ENCODE measurements at places on chromosomes 1 and 21.

DNA sequence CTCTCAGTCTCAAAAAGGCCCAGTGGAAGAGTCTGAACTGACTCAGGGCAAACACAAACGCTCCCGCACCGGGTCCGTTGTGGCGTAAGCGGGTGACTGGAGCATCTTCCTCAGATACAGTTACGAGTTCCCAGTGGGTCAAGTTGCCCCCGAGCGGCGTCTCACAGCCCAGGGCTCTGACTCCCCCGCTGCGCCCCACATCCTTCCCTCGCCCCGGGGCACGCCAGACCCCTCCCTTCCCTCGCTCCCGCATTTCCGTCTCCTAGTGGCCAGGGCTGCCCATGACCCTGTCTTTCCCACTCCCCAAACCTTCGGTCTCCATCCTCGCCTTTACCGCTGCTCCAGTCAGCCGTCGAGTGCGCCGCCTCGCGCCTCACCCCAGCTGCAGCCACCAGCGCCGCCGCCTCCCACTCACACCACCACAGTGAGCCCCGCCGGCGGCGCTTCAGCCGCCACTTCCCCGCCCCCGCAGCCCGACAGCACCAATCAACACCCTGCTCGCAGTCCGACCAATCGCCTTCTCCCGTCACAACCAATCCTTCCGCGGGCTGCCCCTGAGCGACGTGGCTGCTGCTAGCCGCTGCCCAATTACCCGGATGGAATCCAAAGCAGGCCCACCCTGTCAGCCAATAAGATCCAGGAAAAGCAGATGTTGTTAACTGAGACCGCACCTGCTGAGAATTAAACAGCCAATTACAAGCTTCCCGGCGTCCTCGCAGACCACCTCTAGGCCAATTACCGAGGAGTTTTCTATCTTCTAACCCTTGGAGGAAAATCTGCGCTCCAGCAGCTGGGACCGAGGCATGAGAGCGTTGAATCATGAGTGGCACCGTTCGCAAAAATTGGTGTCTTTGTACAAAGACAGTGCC, at the start of gene TDRKH:
TSS of gene TDRKH (minus strand) at position 430 of the 869 bp plus-strand sequence. CDS start 7,478 bp downstream, outside the sequence.
- peak; percentile 98 for DNase-seq

DNA sequence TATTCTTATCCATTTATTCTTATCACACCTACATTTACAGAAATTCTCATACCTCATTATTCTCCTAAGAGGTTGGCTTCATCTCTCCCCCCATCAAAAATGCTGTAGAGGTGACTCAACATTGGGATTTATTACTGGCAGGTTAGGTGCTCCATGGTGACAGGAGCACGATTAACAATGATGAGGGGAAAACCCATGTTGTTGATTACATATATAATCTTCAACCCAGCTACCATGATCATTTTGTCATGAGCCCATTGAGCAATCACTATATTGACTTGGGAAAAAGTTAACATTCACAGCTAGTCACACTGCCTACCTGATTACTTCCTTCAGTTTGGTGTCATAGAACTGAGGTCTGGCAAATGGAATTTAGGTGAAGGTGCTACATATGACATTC, 712.1 kb upstream of the CHRM3 start:
- no peak for DNase-seq

GRCh38 chr21:38875694-38876492, 70.2 kb downstream of the ETS2 start:
- DNase-seq, result peak; percentile 83

- DNase-seq, result no peak
Measured at GRCh38 chr21:28410256-28410655, 582.4 kb downstream of the LTN1 start.

DNA sequence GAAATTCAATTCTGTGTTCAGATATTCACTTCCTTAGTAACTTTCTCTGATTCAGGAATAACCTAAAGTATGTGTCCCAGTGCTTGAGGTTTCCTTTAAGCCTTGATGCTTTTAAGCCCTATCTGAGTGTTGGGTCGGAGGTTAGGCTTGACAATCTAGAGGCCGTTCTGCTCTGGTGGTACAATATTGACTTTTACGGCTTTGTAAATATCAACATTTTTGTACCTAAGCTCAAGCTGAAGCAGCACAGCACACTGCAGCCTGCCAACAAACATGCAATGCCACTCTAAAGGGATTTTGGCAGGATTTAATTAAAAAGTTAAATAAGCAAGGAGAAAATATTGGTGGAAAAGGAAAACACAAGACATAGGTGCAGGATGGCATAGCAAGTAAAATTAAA, 279.2 kb downstream of the NEGR1 start:
- no peak for DNase-seq

- no peak for DNase-seq
Measured at GRCh38 chr21:25885405-25885804, 150.6 kb downstream of the GABPA start.

DNA sequence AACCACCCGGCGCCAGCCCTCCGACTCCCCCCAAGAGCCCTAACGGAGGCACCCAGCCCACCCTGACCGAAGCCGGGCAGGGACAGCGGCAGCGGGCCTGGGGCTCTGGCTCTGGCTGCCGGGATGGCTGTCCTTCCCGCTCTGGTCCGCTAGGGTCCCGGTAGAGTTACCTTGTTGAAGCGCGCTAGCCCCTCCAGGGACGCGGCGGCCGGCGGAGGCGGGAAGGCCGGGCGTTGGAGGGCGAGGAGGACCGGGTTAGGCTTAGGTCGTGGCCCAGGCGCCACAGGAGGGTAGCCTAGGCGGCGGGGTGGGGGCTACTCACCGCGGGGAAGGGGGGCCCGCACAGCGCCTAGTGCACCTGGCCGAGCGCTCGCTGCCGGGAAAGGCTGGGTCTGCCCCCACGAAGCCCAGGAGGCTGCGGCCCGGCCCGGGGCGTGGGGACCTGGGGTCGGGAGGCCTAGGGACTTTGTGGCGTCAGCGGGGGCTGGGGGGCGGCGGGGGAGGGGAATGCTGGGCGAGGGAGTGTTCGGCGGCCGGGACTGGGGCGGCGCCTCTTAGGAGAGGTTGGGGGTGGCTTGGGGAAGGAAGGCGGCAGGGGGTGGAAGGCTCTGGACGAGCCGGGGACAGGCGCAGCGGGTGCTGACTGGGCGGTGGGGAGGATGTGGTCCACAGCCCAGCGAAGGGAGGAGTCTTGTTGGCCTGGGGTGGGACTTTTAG, at the start of gene TRIM17:
TSS of gene TRIM17 (minus strand) at position 645 of the 717 bp plus-strand sequence. CDS start 1,789 bp downstream, outside the sequence.
- peak; percentile 25 for DNase-seq

GRCh38 chr1:100747771-100748170, 28.2 kb downstream of the VCAM1 start:
- DNase-seq, result no peak

GRCh38 chr1:92804721-92805201, 19.9 kb upstream of the EVI5 start:
- DNase-seq, result no peak

GRCh38 chr1:108745980-108746381, 493 bp upstream of the STXBP3 start:
- no peak for DNase-seq

DNA sequence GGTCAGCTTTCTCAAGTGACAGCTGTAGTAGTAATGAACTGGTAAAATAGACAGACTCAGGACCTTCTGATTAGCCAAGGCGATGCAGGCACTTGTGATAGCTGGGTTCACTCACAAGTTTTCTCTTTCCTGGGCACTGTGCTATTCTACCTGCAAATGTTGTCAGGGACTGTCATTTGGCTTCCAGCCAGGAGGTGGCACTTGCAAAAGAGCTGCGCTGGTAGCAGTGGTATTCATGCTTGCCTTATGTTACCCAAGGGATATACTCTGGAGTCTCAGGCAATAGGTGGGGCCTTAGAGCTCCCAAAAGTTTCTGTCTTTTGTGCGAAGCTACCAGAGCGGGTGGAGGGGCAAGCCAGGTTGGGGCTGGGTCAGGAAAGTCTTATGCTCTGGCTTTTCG, 23.5 kb downstream of the IFI44 start:
- no peak for DNase-seq

GRCh38 chr1:27940297-27940696, 5.5 kb downstream of the SMPDL3B start:
- peak; percentile 22 for DNase-seq

GRCh38 chr1:240687820-240688219, 75.9 kb upstream of the GREM2 start:
- DNase-seq, result no peak

GRCh38 chr1:61089741-61090140, 7.4 kb downstream of the NFIA start:
- no peak for DNase-seq

GRCh38 chr1:181986907-181987305, 74.6 kb downstream of the ZNF648 start:
- DNase-seq, result no peak

DNA sequence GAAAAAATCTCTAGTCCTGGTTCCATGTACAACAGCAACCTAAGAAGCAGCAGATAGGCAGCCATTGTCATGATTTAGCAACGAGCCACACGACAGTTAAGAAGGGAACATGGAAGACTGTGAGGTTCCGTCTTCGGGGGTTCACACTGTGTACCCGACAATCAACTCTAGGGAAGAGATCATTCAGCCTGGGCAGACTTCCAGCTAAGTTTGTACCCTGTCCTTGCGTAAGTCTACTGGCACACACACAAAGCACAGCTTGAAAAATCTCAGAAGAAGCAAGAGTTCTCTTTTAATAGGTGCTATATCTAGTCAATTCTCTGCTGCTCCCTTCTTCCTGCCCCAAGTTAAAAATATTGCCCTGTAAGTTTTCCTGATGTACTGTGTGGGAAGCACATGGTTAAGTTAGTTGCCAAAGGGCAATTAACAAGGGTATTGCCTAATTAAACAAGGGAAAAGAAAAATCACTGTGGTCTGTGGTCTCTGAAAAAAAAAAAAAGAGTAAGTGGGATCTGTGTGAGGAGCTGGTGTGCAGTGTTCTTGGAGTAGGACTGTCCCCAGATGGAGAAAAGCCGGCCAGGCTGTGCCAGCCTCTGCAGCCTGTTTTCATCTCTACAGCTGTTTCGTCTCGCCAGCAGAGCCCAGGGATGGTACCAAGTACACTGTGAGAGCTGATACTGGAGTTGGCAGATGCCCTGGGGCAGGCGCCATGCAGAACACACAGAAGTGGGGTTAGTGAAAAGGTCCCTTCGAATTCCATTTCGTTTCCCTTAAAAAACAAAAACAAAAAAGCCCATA, 6.4 kb upstream of the MYBPHL start:
- no peak for DNase-seq

DNA sequence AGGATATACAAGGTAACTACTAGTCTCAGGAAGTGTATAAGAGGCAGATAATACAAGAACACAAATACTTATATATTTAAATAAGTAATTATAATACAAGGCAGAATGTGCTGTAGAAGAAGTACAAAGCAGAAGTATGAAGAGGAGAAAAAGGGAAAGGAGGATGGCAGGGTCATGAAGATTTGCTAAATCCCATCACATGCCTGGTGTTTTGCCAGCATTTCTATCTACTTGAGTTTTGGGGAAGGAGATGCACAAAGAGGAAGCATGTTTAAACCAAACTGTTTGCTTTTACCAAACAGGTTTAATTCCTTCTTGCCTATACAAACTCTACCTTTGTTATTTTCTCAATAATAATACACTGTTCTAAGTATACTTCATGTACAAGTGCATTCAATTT, 60.9 kb upstream of the PODN start:
- DNase-seq, result no peak

DNA sequence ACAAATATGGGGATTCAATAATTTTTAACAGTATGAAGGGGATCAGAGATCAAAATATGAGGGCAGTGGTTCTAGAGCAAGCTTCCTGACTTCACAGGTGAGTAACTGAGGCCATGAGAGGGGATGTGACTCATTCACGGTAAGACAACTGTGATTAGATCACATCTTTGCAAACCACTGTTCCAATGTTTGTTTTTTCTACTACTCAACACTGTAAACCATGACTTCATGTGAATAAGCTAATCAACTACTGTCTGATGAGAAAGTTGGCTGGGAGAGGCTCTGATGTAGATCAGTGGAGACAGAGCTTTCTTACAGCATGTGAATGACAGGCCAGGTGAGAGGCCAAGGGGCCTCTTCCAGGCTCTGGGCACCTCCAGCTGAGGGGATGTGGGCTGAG, 84.7 kb downstream of the BRINP2 start:
- peak; percentile 50 for DNase-seq

GRCh38 chr1:91901231-91901630, 15.3 kb upstream of the TGFBR3 start:
- no peak for DNase-seq

- DNase-seq, result no peak
Measured at GRCh38 chr1:214337511-214337910, 56.6 kb downstream of the SMYD2 start.

- no peak for DNase-seq
Measured at GRCh38 chr1:214402613-214403083, 121.7 kb downstream of the SMYD2 start.

DNA sequence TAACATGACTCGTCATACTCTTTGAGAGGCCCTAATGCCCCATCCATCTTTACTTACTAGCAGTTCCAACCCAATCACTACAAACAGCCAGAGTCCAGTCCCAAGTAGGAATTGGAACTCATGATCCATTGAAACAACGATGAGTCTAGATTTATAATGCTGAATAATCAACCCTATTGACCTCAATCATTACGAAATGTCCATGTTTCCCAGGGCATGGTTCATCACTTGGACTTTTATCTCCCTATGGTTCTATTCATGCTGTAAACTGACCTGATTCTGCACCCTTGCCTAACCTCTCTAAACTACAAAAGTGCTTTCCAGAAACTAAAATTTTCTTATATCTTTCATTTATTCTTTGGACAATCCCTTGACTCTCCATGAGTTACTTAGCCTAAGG, 840.0 kb upstream of the B3GALT2 start:
- DNase-seq, result no peak

Data from NCI-H510A treated with DMSO at 0.1 percent for 48 hours (cell line).